Prostate gland (tissue), 2 donors: ENCODE measurements at places on chromosomes 2 and 18. TPM values are rescaled to one million over a fixed set of nuclear protein-coding genes. Genes with fewer than 3 reads are reported as not detected.
A peak's percentile ranks its signal among the peaks of the same experiment; 100 is the strongest.

The BBS5 gene
- total RNA-seq, result 14.7 TPM

The HOXD9 gene
- total RNA-seq, result 5.9 TPM

The ASTL gene
- 0.57 TPM for total RNA-seq

The C2orf15 gene
- not detected for total RNA-seq

The SLC8A1 gene
- total RNA-seq, result 28.2 TPM

- H3K27ac ChIP-seq, result no peak overlapping the region
- no peaks in the 10 kb centered on the region for H3K36me3 ChIP-seq
- no peaks in the 10 kb centered on the region for H3K27me3 ChIP-seq
- no peak for DNase-seq
- H3K4me3 ChIP-seq, result no peak overlapping the region
Observed at GRCh38 chr2:96106991-96107707, 9.2 kb downstream of the ADRA2B start.

DNA sequence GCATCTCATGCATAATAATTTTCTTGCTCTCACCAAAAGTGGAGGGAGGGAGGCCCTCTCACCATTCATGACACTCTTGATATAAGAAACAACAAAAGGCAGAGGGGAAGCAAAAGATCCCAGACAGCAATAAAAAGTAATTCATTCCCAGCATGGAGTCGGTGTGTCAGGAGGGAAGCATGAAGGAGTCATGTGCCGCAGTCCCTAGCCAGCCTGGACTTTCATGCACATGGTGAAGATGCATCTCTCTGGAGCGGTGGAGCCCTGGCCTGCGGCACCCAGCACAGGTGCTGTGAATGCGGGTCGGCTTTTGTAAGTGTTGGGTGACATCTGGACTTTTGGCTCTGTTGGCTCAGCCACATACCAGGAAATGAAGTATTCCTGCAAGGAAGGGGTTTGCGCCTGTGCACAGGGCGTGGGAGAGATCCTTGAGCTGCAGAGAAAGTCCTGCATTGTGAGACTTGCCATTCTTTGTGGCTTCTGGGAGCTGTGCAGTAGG lies 119.4 kb downstream of the COPS8 start:
- no peaks in the 10 kb centered on the region for H3K4me1 ChIP-seq
- H3K27ac ChIP-seq, result no peak overlapping the region
- no peaks in the 10 kb centered on the region for H3K36me3 ChIP-seq
- H3K4me3 ChIP-seq, result no peak overlapping the region

DNA sequence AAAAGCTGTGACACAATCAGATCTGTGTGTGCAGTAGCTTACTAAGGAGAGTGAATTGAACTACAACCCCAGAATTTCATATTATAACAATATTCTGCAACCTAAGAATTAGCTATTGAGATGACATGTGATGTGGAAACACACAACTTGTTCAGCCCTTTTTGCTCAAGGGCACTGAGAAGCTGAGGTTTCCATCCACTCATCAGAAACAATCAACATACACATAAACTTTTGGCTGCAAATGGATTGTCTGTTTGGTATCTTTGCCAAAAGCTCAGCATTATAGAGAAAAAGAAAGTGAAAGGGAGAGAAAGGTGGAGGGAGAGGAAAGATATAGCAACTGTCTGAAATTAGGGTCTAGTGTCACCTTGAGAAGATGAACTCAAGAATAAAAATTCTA lies 117.2 kb upstream of the KLF7 start:
- H3K36me3 ChIP-seq, result no peaks in the 10 kb centered on the region
- DNase-seq, result no peak
- H3K27ac ChIP-seq, result no peak overlapping the region
- H3K4me1 ChIP-seq, result peaks cover 7% of the 10 kb centered on the region
- H3K27me3 ChIP-seq, result no peaks in the 10 kb centered on the region

GRCh38 chr2:169072163-169072925 lies 3.0 kb downstream of the DHRS9 start:
- DNase-seq, result no peak
- H3K4me1 ChIP-seq, result no peaks in the 10 kb centered on the region
- H3K27me3 ChIP-seq, result no peaks in the 10 kb centered on the region
- H3K27ac ChIP-seq, result no peak overlapping the region

- H3K27ac ChIP-seq, result no peak overlapping the region
- no peaks in the 10 kb centered on the region for H3K36me3 ChIP-seq
- DNase-seq, result no peak
- H3K4me1 ChIP-seq, result no peaks in the 10 kb centered on the region
- no peak overlapping the region for H3K4me3 ChIP-seq
Observed at GRCh38 chr18:49061239-49061990, 110.7 kb upstream of the SMAD7 start.

The TMEM198 gene
- total RNA-seq, result 5.7 TPM

The LRATD1 gene
- total RNA-seq, result 129 TPM

DNA sequence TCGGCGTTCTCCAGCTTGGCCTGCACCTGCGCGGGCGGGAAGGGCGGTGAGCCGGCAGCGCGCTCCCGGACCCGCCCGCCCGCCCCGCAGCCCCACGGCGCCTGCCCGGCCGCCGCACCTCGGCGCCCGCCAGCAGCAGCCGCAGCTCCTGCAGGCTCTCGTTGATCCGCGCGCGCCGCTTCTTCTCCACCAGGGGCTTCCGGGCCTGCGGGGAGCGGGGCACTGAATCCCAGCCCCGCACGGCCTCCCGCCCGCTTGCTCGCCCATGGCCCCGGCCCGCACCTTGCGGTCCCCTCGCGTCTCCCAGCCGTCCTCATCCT lies 335 bp downstream of the HES6 start:
- H3K27ac ChIP-seq, result no peak overlapping the region
- no peaks in the 10 kb centered on the region for H3K36me3 ChIP-seq
- H3K27me3 ChIP-seq, result no peaks in the 10 kb centered on the region
- H3K4me1 ChIP-seq, result peaks cover 19% of the 10 kb centered on the region
- peak overlapping the region; percentile 63 for H3K4me3 ChIP-seq

- no peak for DNase-seq
- H3K4me3 ChIP-seq, result no peak overlapping the region
- no peaks in the 10 kb centered on the region for H3K36me3 ChIP-seq
- H3K4me1 ChIP-seq, result no peaks in the 10 kb centered on the region
- H3K27me3 ChIP-seq, result no peaks in the 10 kb centered on the region
Observed at GRCh38 chr2:226726546-226726945, 73.1 kb downstream of the IRS1 start.

DNA sequence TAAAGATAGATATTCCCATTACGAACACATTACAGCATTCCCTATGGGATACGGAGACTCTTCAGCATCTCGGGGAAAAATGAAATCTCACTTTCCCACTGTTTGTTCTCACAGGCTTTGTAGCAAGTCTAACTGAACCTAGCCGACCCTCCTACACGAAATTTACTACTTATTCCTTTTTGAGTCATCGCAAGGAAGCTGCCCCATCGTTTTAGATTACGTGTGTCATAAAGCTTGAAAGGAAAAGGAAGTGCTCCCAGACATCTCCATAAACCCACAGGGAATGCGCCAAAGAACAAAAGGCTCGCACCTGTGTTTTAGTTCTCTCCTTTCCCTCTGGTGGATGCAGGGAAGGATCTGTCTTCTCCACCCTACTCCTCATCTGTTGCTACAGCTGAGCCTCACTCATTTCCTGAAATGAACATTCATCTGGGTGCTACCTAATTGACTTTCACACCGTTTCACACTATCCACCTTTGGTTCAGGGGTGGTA lies 76.2 kb upstream of the STK39 start:
- DNase-seq, result no peak
- no peak overlapping the region for H3K4me3 ChIP-seq
- no peaks in the 10 kb centered on the region for H3K36me3 ChIP-seq
- H3K27ac ChIP-seq, result no peak overlapping the region

The IL36G gene
- not detected for total RNA-seq

GRCh38 chr2:10973766-10974165 lies 62.0 kb downstream of the KCNF1 start:
- no peaks in the 10 kb centered on the region for H3K4me1 ChIP-seq
- no peak for DNase-seq
- no peaks in the 10 kb centered on the region for H3K27me3 ChIP-seq

DNA sequence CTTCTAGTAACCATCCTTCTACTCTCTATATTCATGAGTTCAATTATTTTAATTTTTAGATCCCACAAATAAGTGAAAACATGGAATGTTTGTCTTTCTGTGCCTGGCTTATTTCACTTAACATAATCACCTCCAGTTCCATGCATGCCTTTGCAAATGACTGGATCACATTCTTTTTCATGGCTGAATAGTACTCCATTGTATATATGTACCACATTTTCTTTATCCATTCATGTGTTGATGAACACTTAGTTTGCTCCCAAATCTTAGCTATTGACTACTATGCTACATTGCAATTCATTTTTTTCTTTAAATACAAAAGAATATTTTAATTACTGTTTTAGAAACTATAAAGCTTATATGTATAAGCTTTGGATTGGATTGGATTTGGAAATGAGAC lies 240.4 kb upstream of the LYPD1 start:
- no peaks in the 10 kb centered on the region for H3K4me1 ChIP-seq
- no peaks in the 10 kb centered on the region for H3K27me3 ChIP-seq
- no peak for DNase-seq
- no peak overlapping the region for H3K27ac ChIP-seq
- no peaks in the 10 kb centered on the region for H3K36me3 ChIP-seq

The MTERF4 gene
- total RNA-seq, result 98.5 TPM

The UXS1 gene
- 30.7 TPM for total RNA-seq

DNA sequence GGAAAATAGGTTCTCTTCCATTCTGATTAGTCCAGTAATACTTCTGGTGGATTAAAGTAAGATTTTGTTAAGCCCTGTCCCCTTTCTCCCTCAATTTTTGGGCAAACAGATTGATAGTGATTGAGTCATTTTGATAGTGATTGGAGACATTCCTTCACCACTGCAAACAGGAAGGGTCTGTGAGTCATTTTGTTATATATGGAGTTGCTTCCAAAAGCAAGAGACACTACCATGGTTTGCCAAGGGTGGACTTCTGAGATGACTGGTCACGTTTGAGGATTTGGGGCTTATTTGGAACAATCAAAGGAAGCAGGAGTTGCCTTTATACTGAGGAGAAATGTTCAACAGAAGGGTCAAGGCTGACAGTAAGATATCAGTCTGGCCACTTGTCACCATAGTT lies 249.9 kb downstream of the PARD3B start:
- H3K27me3 ChIP-seq, result no peaks in the 10 kb centered on the region
- H3K4me3 ChIP-seq, result no peak overlapping the region
- no peaks in the 10 kb centered on the region for H3K4me1 ChIP-seq
- DNase-seq, result no peak
- H3K36me3 ChIP-seq, result no peaks in the 10 kb centered on the region

The TACR1 gene
- total RNA-seq, result 2.7 TPM

DNA sequence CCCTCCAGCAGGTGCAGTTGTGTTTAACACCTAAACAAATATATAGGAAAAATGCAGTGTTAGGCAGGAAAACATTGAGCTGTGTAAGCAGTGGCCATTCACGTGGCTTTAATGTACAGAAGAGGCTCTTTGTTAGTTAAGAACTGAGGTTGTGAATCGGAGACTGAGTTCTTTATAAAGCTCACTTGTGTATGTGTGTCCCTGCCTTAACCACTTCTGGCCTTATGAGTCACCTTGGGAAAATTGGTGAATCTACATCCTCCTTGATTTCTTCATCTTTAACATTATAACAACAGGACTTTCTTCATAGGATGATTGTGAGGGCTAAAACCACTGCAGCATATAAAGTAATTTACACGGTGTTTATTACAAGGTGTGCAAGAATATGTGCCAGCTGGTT lies 188.4 kb upstream of the TPO start:
- H3K4me3 ChIP-seq, result no peak overlapping the region
- H3K36me3 ChIP-seq, result no peaks in the 10 kb centered on the region
- no peaks in the 10 kb centered on the region for H3K4me1 ChIP-seq
- no peak overlapping the region for H3K27ac ChIP-seq
- no peak for DNase-seq
- no peaks in the 10 kb centered on the region for H3K27me3 ChIP-seq

The COL3A1 gene
- 121 TPM for total RNA-seq

- no peak for DNase-seq
- H3K4me3 ChIP-seq, result no peak overlapping the region
- no peaks in the 10 kb centered on the region for H3K4me1 ChIP-seq
- no peak overlapping the region for H3K27ac ChIP-seq
- no peaks in the 10 kb centered on the region for H3K27me3 ChIP-seq
- no peaks in the 10 kb centered on the region for H3K36me3 ChIP-seq
Observed at GRCh38 chr2:108384662-108385393, 7.1 kb downstream of the SULT1C4 start.

DNA sequence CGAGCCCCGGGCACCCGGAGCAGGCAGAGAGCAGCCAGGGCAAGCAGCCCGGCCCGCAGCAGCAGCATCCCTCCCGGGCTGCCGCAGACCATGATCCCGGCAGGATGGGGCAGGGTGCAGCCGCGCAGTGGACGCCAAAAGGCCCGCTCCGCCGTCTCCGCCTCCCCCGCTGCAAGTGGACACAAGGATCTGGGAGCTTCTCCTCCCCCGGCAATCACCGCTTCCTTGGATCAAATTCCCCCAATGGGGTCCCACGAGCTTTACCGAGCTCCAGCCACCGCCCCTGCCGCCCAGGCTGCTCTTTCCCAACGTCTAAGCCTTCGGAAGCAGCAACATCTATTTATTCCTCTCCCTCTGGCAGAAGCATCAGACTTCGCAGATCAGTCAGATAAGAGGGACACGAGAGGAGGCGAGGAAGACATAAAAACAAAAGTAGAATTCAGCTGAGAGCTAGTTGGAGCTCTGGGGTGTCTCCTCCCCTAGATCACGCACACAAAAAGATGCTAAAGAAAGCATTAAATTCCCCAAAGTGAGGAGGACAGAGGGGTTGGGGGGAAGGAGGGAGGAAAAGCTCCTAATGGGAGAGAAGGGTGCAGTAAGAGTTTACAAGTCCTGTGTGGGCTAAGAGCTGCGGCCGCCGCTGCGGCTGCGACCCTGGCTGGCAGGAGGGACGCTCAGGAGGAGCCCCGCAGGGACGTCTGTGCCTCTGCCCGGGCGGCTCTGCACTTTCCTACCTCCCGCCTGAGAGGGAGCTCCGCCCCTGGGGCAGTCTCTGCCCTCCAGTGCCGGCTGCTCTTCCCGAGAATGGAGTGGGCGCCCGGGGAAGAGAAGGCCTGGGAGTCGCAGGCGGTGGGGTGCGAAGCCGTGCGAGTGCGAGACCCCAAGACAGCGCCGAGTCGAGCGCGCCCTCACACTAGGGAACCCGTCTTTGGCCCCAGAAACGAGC lies at the start of gene FRZB:
TSS of gene FRZB (minus strand) at position 177 of the 946 bp plus-strand sequence. CDS start at position 92, 85 bp downstream.
- no peaks in the 10 kb centered on the region for H3K36me3 ChIP-seq
- peak within 1 kb of the TSS; percentile 49 for H3K27ac ChIP-seq
- H3K4me1 ChIP-seq, result no peaks in the 10 kb centered on the region
- peak within 1 kb of the TSS; percentile 34 for H3K4me3 ChIP-seq
- peak; percentile 17 for DNase-seq

DNA sequence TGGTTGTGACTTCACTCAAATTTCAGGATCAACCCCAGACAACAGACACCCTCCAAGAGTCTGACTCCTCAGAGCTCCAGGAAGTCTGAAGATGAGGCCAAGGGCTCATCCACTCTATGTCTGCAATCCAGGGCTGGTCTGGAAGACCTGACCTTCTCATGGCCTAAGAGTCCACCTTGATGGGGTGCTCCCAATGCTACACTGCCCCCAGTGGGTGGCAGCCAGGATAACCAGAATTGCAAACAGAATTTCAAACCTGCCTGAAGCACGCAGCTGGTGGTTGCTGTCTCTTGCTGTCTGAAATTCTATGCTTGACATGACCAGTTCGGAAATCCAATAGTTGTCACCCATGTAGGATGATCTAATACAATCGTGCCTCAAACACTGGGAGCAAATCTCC lies 96.0 kb downstream of the UXS1 start:
- H3K36me3 ChIP-seq, result no peaks in the 10 kb centered on the region
- DNase-seq, result no peak
- no peaks in the 10 kb centered on the region for H3K4me1 ChIP-seq
- H3K27me3 ChIP-seq, result no peaks in the 10 kb centered on the region
- no peak overlapping the region for H3K4me3 ChIP-seq
